ENCODE measurements at places on chromosomes 4 and X.
A peak's percentile ranks its signal among the peaks of the same experiment; 100 is the strongest.

GRCh38 chr4:39324897-39325613 lies 41.1 kb downstream of the RFC1 start:
- no peak for DNase-seq

- DNase-seq, result no peak
Measured at GRCh38 chrX:10083809-10084208, 73.0 kb upstream of the CLCN4 start.

DNA sequence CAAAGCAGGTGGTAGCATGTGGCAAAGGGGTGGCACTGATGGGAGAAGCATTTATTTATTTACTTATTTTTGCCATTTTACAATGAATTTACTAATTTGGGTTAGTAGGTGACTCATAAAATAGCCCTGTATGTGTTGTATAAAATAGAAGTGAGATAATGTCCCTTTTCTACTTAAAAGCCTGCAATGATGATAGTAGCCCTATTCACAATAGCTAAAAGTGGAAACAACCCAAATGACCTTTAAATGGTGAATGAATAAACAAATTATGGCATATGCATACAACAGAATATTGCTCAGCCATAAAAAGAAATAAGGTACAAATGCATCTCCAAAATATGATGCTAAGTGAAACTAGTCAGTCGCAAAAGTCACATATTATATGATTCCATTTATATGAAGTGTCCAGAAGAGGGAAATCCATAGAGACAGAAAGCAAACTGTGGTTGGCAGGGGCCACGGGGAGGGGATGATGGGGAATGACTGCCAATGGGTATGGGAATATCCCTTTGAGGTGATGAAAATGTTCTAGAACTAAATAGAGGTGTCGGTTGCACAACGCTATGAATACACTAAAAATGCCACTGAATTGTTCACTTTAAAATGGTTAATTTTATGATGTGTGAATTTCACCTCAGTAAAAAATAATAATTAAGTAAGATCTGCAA lies 35.8 kb upstream of the FAM9C start:
- DNase-seq, result no peak

DNA sequence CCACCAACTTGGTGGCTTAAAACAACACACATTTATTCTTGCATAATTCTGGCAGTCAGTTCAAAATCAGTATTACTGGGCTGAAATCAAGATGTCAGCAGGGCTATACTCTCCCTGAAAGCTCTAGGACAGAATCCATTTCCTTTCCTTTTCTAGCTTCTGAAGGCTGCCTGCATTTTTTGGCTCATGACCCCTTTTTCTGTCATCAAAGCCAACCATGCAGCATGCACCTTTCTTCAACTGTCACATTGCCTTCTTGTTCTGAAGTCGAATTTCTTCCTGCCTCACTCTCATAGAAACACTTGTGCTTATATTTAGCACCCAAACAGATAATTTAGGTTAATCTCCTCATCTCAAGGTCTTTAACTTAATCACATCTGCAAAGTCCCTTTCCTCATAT lies 79.8 kb upstream of the PPP1R2C start:
- DNase-seq, result no peak

- DNase-seq, result peak; percentile 39
Measured at GRCh38 chr4:102318105-102318504, 27.2 kb downstream of the SLC39A8 start.

GRCh38 chrX:143472347-143472938 lies 44.8 kb downstream of the SPANXN3 start:
- DNase-seq, result no peak
